Neuronal stem cell (in vitro differentiated cells): ENCODE measurements at places on chromosomes 4 and X.

GRCh38 chr4:75736862-75737261, 12.5 kb downstream of the USO1 start:
- H3K27me3 ChIP-seq: no peaks in the 10 kb centered on the region
- no peaks in the 10 kb centered on the region for H3K36me3 ChIP-seq
- H3K4me1 ChIP-seq: no peaks in the 10 kb centered on the region

- no peak overlapping the region for H3K4me3 ChIP-seq
- no peak overlapping the region for H3K27ac ChIP-seq
- peaks cover 2% of the 10 kb centered on the region for H3K4me1 ChIP-seq
- no peaks in the 10 kb centered on the region for H3K27me3 ChIP-seq
- DNase-seq: no peak
Measured at GRCh38 chr4:48651914-48652313, 128.2 kb downstream of the FRYL start.

GRCh38 chr4:53840643-53841042, 223.8 kb downstream of the CHIC2 start:
- H3K27ac ChIP-seq: no peak overlapping the region
- no peak for DNase-seq
- H3K4me1 ChIP-seq: peaks cover 10% of the 10 kb centered on the region
- H3K36me3 ChIP-seq: no peaks in the 10 kb centered on the region

- peaks cover 2% of the 10 kb centered on the region for H3K36me3 ChIP-seq
- no peak for DNase-seq
- peaks cover 2% of the 10 kb centered on the region for H3K4me1 ChIP-seq
Measured at GRCh38 chr4:1850276-1850675, 5.7 kb downstream of the LETM1 start.

GRCh38 chr4:173531086-173531965, 1.3 kb upstream of the HAND2 start:
- DNase-seq: peak; percentile 20
- H3K36me3 ChIP-seq: no peaks in the 10 kb centered on the region
- H3K27ac ChIP-seq: no peak overlapping the region
- H3K27me3 ChIP-seq: peaks cover 54% of the 10 kb centered on the region
- no peak overlapping the region for H3K4me3 ChIP-seq

GRCh38 chr4:182521011-182521410, 277.8 kb downstream of the TENM3 start:
- no peaks in the 10 kb centered on the region for H3K36me3 ChIP-seq
- no peak overlapping the region for H3K4me3 ChIP-seq
- no peaks in the 10 kb centered on the region for H3K4me1 ChIP-seq
- H3K27ac ChIP-seq: no peak overlapping the region
- no peak for DNase-seq
- H3K27me3 ChIP-seq: no peaks in the 10 kb centered on the region

- H3K4me3 ChIP-seq: no peak overlapping the region
- peaks cover 3% of the 10 kb centered on the region for H3K36me3 ChIP-seq
- H3K27me3 ChIP-seq: no peaks in the 10 kb centered on the region
- H3K4me1 ChIP-seq: no peaks in the 10 kb centered on the region
- DNase-seq: no peak
Measured at GRCh38 chr4:168769416-168769815, 240.6 kb downstream of the CBR4 start.
